ENCODE measurements at places on chromosomes 3 and 15.
A peak's percentile ranks its signal among the peaks of the same experiment; 100 is the strongest.

DNA sequence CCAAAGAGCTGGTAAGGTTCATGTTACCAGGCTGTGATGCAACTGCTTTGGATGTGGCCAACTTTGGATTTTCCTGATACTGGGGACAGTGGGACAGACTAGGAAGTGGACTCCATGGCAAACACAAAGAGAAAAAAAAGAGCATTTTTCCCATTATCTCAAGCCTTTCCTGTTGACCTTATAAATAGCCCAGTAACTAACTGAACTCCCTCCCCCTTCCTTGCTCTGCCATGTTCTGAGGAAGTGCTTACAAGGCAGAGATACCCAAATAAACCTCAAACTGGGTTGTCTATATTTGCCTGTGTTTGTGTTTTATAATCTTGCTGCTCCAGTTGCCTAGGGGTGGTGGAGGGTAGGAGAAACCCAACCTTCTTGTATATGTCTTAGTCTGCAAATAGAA is 27.3 kb upstream of the SLC9A9 start:
- no peak for DNase-seq

- DNase-seq: no peak
These were observed 106.7 kb downstream of the GHSR start for GRCh38 chr3:172341482-172342059.

DNA sequence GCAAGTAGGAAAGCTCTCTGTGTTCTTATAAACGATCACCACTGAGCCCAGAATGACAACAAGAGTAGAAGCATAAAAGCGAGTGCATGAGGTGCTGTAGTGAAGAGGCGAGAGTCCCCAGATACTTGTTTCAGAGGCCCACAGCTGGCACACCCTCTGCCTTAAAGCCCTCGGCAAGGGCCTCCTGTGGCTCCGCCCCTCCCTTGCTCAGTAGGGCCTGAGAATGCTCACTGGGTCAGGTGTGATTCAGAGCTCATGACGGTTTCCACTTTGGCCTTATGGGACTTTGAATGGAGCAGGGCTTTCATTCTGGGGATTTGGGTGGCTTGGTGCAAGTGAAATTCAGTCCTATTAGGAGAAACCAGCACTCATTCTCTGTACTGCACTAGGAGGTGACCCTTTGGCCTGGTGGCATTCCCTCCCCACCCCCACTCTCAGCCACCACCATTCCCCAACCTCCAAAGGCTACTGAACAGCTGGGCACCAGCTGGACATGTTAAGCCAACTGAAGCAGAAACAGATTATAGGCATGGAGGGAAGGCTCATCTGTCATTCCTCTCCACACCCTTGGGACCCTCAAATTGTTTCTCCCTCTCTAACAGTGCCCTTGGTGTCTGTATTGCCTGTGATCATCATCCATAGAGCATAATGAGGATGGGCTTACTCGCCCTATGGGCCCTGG is 109.6 kb upstream of the CTDSPL start:
- DNase-seq: no peak

DNA sequence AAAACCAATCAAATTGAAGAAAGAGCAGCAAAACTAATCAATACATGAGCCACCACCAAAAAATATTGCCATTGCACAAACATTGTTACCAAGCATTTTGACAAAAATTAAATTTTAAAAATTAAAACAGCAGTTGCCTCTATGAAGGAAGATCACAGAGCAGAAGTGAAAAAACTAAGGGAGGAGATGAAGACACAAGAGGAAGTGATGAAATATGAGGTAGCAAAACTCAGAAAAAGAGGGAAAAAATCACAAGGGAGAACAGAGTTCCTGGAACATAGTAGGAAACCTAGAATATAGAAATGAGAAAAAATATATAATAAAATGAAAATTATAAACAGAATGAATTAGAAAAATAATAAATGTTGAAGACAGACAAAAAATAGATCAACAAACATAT is 7.3 kb upstream of the SERPINI2 start:
- DNase-seq: no peak

DNA sequence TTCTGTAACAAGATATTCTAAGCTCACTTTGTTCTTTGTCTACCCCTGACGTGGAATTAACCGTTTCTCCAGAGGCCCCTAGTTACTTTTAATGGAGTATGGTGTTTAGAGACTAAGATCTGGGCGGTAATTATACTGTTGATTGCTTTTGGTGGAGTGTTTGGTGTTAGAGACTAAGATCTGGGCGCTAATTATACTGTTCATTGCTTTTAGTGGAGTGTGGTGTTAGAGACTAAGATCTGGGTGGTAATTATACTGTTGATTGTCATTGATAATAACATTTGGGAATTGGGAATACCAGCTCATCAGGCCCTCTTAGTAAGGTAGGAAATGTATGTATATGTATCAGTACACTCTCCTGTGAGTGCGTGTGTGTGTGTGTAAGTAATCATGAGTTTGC is 66.6 kb downstream of the LMLN start:
- no peak for DNase-seq

DNA sequence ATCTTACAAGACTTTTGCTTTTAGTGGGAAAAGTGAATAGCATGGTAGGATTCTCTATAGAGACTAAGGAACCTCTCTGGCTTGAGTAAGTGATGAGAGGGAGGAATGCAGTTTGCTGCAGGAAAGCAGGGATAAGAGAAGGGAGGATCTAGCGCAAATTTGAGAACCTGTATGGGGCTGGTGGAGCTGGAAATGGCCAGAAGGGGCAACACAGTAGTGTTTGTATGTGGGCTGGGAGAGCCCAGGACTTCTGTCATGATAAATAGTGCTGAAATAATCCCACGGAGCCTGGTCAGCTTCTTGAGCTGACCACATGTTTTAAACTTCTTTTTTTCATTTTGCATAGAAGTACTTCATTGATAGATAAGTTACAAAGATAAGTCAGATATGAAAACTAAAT is 11.2 kb upstream of the SHC4 start:
- DNase-seq: no peak

GRCh38 chr3:30199096-30199759 is 407.2 kb upstream of the TGFBR2 start:
- DNase-seq: peak; percentile 78

- DNase-seq: no peak
These were observed 115.8 kb upstream of the UBE3A start for GRCh38 chr15:25554640-25555039.

DNA sequence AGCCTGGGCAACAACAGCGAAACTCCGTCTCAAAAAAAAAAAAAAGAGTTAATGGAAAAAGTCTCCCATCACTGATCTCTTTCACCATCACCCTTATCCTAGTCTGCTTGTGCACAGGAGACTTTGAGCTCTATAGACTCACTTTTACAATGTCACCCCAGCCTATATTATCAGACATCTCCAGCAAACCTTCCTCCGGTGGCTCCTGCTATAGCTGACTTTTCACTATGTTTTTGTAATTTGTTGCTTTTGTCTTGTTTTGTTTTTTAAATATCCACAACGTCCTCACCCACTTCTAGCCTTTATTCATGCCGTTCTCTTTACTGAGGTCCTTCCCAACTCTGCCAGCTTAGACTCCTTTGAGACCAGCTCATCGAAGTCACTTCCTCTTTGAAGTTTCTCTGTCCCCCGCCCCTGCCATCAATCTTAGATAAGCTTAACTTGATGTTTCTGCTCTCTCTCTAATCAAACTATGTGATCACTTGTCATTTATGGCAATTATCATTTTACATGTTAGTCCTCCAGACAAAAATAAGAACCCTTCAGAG is 82.7 kb upstream of the CHD2 start:
- no peak for DNase-seq

GRCh38 chr3:146503461-146504202 is 34.3 kb upstream of the PLSCR2 start:
- no peak for DNase-seq

- DNase-seq: no peak
These were observed 564.9 kb upstream of the ZNF385D start for GRCh38 chr3:22315925-22316324.

Data from activated naive CD8-positive, alpha-beta T cell treated with anti-CD3 and anti-CD28 coated beads, Interleukin-2, amount 50 U/mL, for 24 hours (primary cell).